Activated CD8-positive, alpha-beta memory T cell treated with anti-CD3 and anti-CD28 coated beads for 1 hour (primary cell): ENCODE measurements at places on chromosomes 5 and 9.
A peak's percentile ranks its signal among the peaks of the same experiment; 100 is the strongest.

- no peak for DNase-seq
Measured at GRCh38 chr9:69798744-69799143, 21.9 kb upstream of the CFAP95 start.

- DNase-seq: no peak
Measured at GRCh38 chr5:126912616-126913200, 117.7 kb downstream of the MARCHF3 start.

DNA sequence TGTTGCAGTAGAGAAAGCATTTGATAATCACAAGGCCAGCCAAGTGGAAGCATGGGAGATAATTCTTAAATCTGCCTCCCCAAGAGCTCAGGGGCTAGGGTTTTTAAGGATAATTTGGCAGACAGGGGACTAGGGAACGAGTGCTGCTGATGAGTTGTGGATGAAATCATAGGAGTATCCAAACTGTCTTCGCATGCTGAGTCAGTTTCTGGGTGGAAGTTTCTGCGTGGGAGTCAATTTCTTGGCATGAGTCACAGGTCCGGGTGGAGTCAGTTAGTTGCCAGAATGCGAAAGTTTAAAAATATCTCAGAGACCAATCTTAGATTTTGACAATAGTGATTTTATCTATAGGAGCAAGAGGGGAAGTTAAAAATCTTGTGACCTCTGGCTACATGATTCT, 112.6 kb downstream of the TMC1 start:
- no peak for DNase-seq

GRCh38 chr9:130366072-130366471, 78.7 kb upstream of the ASS1 start:
- no peak for DNase-seq

DNA sequence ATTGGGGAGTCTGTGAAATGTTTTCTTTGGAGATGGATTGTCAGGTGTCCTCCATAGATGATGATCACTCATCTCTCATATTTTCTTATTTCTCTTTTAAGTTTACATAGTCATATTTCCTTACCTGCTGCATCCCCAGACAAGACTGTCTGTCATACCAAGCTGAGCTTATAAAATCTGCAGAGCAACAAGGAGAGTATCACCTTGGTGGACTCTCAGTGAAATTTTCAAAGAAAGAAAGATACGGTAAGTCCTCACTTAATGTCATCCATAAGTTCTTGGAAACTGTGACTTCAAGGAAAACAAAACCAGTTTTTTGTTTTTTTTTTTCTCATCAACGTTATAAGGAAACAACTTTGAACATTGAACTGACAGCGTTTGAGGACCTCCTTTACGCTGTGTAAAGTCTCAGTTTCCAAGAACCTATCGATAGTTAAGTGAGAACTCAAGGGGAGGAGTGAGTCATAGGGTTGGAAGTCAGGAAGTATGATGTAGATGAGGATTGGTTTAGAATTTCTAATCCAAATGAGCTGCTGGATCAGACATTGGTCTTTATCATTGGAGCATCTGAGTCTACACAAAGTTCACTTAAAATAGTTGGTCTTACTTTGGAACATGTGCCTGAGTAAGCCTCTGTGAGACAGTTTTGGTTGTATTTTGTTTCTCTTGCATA, 45.5 kb downstream of the SPIN1 start:
- DNase-seq: no peak

- DNase-seq: no peak
Measured at GRCh38 chr5:10481241-10481935, 39.7 kb downstream of the ROPN1L start.

- no peak for DNase-seq
Measured at GRCh38 chr9:77759391-77759790, 111.3 kb upstream of the GNA14 start.

- DNase-seq: peak; percentile 71
Measured at GRCh38 chr9:137046088-137046787, at the start of gene NPDC1. Gene NPDC1, minus strand, starts transcription at chr9:137046177. Its CDS starts 188 bp downstream, at chr9:137045989.

- no peak for DNase-seq
Measured at GRCh38 chr5:148179234-148179824, 11.0 kb downstream of the SPINK14 start.

DNA sequence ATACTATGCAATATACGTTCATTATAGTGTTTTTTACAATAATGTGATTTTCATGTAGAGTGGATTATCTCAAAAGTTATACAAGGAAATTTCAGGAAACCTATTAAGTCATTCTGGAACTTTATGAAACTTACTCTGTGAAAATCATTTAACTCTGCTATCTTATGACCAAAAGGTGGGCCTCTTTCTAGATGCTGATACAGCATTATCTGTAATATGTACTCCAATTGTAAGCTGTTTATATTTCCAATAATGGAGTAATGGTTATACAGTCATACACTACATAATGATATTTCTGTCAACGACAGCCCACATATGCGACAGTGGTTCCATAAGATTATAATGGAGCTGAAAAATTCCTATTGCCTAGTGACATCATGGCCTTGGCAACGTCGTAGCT, 18.8 kb upstream of the PCSK5 start:
- DNase-seq: no peak

DNA sequence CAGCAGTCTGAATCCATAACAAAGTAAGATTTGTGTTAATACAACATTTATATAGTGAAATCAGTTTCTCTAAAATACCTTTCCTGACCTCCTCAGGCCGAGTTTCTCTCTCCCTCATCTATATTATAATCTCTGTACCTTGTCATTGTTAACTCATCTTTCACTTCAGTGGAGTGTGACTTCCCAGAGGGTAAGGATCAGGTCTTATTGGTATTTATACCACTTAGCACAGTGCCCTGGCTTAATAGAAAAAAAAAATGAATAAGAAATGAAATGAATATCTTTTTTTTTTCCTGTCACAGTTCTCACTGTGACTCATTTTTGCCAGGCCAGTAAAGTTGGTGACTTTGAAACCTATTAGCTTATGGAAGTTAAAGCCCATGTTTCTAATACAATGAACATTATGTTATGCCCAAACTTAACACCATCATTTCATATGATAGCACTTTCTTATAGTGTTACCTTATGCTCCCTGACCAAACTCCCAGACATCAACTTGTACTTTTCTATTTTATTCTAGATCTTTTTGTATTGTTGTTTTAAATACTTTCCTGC, 90.1 kb downstream of the NR3C1 start:
- DNase-seq: no peak

DNA sequence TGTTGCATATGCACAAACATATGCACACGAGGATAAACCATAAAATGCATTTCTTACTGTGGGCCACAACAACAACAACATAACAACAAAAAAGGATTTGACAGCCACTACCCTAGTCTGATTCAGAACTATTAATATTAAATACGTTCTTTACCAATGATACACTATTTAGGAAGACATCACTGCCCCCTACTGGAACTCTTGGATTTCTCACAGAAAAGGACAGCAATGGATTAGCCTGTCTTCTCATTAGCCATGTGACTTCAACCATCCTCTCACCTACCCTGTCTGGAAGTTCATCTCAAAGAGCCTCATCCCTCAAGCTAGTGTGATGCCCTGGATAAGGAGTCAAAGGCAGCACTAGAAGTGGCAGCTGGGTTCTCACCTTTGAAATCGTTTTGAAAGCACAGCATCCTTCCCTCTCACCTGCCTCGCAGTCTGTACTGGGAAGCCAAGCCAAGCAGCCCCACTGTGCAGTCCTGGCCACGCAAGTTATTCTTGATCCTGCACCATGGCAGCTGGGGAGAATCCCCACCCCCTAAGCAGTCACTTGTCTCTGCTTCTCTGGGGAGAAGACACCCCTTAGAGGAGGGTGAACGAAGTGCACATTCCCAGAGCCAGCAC, 64.6 kb downstream of the SH3TC2 start:
- DNase-seq: no peak

GRCh38 chr5:6565492-6565891, 67.4 kb downstream of the NSUN2 start:
- no peak for DNase-seq

GRCh38 chr9:125169895-125170294, 19.7 kb downstream of the PPP6C start:
- DNase-seq: no peak

DNA sequence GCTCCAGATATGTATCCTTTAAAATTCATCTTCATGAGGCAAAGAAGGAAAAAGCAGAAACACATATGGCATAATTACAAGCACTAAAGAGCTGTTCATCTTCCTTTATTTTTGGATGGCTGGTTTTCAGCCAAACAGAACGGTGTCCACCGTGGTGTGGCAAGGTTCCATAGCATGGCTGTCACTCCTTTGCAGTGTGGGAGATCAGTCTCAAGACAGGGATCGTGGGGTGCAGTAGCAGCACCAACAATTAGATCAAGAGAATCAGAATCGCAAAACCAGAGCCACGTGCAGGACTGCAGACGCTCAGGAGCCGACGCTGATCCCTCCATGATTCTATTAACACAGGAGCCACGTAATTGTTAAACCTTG, 79.5 kb downstream of the SEMA4D start:
- no peak for DNase-seq
